ENCODE measurements at places on chromosomes 1 and 21.

- DNase-seq = no peak
Observed at GRCh38 chr1:41765152-41765551, 153.6 kb downstream of the HIVEP3 start.

DNA sequence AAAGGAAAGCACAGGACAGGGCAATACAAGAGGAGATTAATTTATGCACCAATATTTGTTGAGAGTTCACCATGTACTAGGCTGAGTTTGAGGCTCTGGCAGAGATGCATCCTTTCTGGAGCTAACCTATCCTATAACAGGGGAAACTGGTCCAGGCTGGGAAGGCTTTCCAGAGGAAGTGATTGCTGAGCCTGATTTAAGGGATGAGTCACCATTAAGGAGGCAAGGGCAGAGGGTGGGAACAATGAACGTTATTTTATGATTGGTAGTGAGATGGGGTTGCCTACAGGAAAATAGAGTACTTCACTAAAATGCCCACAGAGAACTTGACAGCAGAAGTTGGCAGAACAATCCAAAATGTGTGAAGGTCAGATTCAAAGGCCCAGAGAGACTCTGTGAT is 141.4 kb downstream of the PLPP3 start:
- no peak for DNase-seq

DNA sequence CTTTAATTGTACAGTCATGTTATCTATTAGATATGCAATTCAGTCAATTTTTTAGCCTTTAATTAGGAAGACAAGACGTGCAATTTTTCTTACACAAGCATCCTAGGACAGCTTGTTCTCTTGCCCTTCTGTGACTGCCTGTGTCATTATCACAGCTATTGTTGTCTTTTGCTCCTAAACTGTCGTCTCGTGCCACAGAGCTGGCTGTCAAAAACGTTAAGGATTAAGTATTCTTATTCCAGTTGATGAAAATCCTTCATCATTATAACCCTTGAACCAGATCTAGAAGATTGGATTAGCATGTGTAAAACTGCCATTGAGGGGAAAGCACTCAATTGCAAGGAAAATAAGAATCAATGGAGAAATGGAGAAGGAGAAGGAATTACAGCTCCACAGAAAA is 43.8 kb upstream of the AIM2 start:
- no peak for DNase-seq

- no peak for DNase-seq
Observed at GRCh38 chr1:244150665-244151064, 99.6 kb downstream of the ZBTB18 start.

DNA sequence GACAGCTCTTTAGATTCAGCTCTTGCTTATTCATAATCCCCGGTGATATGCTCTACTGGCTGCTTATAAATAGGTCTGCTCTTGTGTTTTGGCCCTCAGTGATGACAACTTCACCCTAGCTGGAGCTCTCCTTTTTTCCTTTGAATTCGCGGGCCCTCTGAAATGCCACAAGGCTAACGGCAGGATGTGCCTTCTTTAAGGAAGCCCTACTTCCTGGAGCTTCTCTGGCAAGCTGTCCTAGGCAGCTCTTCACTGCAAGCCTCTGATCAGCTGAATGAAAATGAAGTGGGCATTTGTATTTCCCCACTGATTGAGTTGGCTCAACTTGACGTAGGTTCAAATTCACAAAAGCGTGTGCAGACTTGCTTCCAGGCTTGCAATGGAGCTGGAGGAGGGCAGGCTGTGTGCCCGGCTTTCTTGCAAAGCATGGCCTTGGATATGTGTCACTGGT is 22.2 kb downstream of the SGIP1 start:
- DNase-seq = no peak

- DNase-seq = no peak
Observed at GRCh38 chr1:165842671-165843129, 15.3 kb downstream of the UCK2 start.

DNA sequence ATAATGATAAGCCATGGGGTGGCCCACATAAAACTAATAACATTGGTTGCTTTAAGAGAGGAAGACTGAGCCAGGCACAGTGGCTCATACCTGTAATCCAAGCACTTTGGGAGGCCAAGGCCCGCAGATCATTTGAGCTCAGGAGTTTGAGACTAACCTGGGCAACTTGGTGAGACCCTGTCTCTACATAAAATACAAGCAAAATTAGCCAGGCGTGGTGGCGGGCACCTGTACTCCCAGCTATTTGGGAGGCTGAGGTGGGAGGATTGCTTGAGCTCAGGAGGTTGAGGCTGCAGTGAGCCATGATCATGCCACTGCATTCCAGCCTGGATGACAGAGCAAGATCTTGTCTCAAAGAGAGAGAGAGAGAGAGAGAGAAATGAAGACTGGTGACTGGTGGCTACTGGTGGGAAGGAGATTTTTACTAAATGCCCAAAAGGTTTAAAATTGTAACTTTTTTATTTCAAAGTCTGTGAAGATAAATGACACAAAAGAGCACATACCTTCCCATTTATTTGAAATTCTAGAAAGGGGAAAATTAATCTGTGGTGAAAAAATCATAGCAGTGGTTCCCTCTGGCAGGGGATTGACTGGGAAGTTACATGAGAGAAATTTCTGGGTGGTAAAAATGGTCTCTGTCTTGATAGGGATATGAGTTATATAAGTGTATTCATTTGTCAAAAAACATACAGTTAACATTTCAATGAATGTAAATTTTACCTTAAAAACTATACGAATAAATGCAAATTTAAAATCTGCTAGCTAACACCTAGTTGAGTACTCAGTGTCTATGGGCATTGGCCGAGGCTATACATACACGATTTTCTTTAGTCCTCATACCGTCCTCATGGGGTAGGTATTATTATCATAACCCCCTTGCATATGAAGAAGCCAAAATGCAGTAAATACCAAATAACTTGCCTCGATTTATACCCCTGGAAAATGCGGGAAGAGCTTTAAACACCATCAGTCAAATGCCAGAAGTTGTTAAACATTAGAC is 2.2 kb upstream of the NBPF1 start:
- DNase-seq = peak; percentile 12

DNA sequence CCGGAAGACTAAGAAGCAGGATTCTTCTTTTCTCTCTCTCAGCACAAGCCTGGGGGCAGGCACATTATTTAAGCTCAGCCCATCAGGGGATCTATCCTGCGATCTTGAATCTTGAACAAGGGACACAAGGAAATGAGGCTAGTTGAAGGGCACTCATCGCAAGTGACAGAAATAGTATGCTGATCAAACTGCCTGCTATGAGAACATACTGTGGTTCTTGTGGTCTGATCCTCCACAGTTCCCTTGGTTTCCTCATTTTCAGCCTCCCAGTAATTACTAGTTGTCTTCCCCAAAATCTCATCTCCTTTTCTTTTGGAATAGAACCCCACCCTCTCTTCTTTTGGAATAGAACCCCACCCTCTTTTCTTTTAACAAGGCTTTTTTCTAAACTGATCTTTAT is 6.5 kb downstream of the ANKRD45 start:
- no peak for DNase-seq

DNA sequence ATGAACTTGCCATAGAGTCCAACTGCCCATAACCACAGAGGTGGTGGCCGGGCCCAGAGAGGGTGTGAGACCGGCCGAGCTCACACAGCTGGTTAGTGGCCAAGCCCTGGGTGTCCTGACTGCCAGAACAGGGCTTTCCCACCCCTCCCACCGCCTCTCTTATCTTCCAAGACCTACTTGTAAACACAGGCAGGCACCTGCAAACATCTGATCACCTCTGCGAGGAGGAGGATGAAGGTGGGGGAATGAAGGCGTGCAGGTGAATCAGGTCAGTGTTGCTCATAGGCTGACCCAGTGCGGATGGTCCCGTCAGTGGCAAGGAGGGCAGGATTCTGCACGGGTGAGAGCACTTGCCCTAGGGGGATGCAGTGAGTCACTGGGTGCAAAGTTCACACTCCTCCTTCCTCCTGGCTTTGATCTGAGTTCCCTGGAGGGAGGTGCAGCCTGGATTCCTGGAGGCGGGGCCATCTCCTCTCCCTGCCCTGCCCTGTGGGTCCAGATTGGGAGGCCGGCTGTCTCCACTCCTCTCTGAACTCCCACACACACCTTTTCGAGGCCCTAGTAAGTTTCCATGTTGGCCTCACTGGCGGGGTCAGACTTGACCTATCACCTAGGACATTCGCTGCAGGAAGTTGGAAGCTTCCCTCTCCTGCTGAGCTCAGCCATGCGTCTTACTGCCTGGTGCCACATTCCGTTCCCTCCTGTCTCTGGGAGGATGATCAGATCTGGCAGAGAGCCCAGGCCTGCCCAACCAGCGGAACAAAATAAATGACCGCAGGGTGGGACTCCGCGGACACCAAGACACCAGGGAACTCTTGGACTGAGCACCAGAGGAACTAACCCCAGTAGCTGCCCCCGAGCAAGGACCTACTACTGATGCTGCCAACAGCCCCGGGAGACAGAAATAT is 7.3 kb downstream of the UQCRHL start:
- DNase-seq = peak; percentile 37

GRCh38 chr1:218363141-218363540 is 18.0 kb downstream of the TGFB2 start:
- DNase-seq = no peak

GRCh38 chr1:205976708-205977401 is 26.3 kb downstream of the RAB7B start:
- peak; percentile 34 for DNase-seq

GRCh38 chr1:44239331-44239960 is 26.2 kb downstream of the DMAP1 start:
- peak; percentile 43 for DNase-seq

- DNase-seq = no peak
Observed at GRCh38 chr1:200908191-200908868, 13.6 kb downstream of the INAVA start.

DNA sequence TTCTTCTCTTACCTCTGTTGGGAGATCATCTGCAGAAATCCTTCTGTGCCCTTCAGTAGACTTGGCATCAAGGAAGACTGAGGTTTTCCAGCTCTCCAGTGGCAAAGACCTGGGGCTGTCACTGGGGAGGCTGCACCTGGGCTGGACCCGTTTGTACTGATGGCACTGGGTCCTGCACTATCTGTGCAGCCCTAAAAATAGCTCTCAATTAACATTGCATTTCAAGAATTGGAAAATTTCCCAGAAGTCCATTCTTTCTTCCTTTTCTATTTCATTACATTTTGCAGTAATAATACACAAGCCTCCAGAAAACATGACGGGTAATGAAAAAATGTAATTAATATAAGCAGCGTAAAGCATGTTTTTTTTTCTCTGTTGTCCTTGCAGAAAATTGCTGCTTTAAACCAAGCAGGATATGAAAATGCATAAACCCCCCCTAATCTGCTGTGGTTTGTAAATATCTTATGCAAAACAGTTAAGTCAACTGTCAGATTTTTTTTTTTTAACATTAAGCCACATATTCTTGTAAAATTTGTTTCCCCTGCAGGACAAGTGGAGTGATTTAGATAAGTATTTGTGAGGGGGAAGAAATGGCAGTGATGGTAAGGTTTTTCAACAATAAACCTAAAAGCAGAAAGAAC is 64.9 kb downstream of the LMO4 start:
- no peak for DNase-seq

GRCh38 chr1:230261928-230262650 is 164.0 kb downstream of the PGBD5 start:
- no peak for DNase-seq
